ENCODE measurements at places on chromosomes 12 and 14. TPM values are rescaled to one million over a fixed set of nuclear protein-coding genes. Genes with fewer than 3 reads are reported as not detected.

Gene LUM
- total RNA-seq = 102 TPM

Gene RHOJ
- 0.12 TPM for total RNA-seq

Gene SOAT2
- total RNA-seq = not detected

Gene PPFIA2
- 0.20 TPM for total RNA-seq

Gene SPRYD4
- 2.2 TPM for total RNA-seq

Gene RILPL2
- total RNA-seq = 2.7 TPM

Gene TAS2R9
- total RNA-seq = not detected

Gene COPS7A
- total RNA-seq = 63.3 TPM

Gene NEUROD4
- not detected for total RNA-seq

Gene SLCO1B3
- total RNA-seq = not detected

Gene OTX2
- total RNA-seq = not detected

Gene SYT1
- total RNA-seq = 3.5 TPM

Gene CFAP54
- total RNA-seq = 0.68 TPM

Gene FGD6
- 2.5 TPM for total RNA-seq

Gene IL22
- total RNA-seq = not detected

Gene PRH2
- total RNA-seq = not detected

Gene IGFBP6
- total RNA-seq = 103 TPM

Gene ZNF705A
- total RNA-seq = not detected

Gene RTN1
- not detected for total RNA-seq

Gene TSPAN8
- not detected for total RNA-seq

Gene MUCL1
- total RNA-seq = not detected

Gene KRT5
- not detected for total RNA-seq

Gene ETFRF1
- 33.6 TPM for total RNA-seq

Gene SLC16A7
- 6.8 TPM for total RNA-seq

Gene SLC10A1
- total RNA-seq = not detected

Gene VEZT
- total RNA-seq = 39.7 TPM

Gene PSMB11
- total RNA-seq = 0.10 TPM

Gene PPP4R4
- total RNA-seq = 0.36 TPM
